Islet precursor cell (in vitro differentiated cells): ENCODE measurements at places on chromosomes 6 and 20.
A peak's percentile ranks its signal among the peaks of the same experiment; 100 is the strongest.

DNA sequence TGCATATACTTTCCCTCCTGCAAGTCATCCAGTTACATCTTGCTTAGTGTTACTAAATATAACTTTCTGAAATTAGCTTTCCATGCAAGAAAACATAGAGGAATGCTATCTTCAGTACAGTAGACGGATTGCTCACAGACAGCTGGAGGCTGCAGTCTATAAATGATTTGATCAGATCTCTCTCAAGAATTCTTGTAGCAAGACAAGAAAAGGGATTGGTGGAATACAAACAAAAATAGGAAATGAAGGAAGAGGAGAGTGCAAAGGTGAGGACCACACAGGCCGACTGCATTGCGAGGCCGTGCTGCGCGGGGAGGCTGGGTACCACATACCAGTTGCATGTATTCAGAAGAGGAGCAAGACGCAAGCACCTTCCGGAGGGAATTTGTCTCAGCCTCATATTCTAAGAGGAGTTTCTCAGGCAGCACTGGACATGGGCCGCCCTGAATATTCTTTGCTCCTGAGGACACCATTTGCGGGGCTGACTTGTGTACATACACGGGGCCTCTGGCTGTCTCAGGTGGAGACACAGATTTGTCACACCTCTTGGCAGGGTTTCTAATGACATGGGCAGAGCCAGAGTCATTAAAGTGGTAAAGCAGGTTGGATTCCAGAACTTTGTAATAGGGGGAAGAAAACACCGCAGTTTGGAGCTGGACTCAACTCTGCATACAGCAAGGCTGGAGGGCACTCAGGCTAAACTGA is 22.7 kb upstream of the KIF25 start:
- no peak for DNase-seq

DNA sequence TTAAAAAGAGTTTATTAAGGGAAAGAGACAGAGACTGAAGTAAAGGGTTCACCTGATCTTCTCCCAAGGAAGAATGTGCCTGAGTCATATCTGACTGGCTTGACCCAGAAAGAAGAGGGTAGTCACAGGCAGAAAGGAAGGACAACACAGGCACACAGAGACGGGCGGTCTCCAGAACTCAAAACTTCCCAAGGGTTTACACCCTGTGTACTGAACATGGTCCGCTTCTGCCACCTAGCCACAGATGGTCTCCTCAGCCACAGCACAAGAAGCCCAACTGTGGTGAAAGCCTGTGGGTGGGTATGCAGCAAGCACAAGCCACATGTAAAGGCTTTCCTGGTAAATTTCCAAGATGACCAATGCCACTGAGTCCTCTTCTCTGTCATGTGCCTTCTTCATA is 17.2 kb downstream of the UNC5CL start:
- no peak for DNase-seq

GRCh38 chr6:134289204-134289575 is 28.7 kb downstream of the SGK1 start:
- no peak for DNase-seq

- no peak for DNase-seq
These were observed 20.0 kb downstream of the GABRR1 start for GRCh38 chr6:89197141-89197540.

DNA sequence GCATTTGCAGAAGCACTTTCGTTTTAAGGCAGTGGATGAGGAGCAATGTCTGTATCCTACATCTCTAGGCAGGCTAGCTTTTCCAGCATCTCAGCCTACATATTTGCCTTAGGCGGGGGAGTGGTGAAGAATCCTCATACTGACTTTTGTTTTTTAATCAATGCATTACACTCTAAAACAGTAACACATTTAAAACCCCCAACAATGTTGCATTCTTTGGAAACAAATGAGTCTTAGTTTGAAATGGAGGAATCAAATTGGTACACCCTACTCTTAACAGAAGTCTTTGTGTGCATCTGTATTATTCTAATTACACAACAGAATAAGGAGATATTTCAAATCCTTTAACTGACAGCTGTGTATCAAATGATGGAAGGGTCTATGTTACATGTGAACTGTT is 9.0 kb downstream of the NKAIN2 start:
- no peak for DNase-seq

- DNase-seq: no peak
These were observed 1.6 kb downstream of the RING1 start for GRCh38 chr6:33209856-33210255.

DNA sequence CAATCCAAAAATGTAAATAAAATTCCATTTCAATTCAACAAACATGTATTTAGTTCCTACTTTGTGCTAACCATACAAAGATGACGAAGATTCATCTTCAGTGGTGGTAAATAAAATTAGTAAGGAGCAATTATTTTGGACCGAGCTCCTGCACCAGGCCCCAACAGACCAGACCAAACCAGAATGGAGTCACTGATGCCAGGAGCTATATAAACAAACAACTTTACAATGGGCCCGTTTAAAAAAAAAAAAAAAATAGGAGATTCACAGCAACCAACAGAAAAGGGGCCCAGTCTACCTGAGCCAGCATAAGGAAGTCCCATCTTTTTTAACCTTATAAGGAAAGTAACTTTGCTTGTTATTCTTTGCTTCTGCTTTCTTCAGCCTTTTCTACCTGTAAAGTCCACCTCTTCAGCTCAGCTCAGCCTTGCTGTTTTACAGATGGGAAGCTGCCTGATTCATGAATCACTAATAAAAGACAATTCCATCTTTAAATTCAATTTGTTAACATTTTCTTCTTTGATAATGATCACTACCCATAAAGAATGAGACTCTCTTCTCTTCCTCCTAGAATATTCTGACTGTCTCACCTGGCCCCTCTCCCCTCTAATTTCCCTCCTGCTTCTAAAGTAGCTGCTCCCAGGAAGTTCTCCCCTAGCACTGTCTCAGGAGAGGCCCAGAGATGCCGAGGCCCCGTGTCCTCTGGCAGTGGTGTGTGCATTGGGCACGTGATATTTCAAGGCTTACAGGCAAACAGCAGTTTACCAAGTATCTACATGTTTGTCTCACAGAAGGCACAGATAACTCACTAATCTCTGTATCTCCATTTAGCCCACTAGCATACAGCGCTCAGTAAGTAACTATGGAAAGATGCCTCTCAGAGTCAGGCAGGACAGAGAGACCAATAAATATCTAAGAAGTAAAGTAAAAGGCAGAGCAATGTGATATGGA is 8.4 kb downstream of the MBOAT1 start:
- peak; percentile 56 for DNase-seq

DNA sequence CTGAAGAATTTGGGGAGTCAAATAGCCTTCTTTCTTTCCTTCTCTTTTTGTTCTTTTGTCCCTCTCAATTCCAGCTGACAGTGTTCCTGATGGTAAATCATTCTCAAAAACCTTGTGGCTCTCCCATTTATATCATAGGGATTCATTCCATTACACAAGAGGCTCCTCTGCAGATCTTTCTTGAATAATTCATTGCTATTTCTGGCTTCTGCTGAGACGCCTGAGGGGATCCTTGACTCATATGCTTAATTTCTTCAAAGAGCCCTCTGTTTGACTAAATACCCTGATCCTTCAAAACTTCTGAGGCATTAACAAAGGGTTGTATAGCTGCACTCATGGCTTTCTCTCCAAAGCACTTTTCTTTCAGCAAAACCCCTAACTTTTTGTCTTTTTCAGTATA is 289.3 kb downstream of the FARS2 start:
- no peak for DNase-seq

GRCh38 chr6:106377061-106377540 is 16.6 kb downstream of the CRYBG1 start:
- DNase-seq: no peak

DNA sequence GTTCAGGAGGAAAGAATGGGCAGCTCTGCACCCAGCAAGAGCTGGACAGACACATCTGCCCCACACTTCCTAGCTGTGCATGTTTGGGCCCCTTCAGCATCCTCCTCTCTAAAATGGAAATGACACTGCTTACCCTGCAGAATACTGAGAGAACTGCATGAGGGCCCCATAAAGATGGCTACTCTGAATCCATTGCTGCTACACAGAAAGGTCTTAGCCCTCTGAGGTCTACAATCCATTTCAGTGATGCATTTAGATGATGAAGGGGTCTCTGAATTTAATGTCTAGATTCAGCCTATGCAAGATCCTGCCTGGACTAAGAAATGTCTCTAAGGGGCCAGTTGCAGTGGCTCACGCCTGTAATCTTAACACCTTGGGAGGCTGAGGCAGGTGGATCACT is 11.3 kb downstream of the BMP7 start:
- no peak for DNase-seq

DNA sequence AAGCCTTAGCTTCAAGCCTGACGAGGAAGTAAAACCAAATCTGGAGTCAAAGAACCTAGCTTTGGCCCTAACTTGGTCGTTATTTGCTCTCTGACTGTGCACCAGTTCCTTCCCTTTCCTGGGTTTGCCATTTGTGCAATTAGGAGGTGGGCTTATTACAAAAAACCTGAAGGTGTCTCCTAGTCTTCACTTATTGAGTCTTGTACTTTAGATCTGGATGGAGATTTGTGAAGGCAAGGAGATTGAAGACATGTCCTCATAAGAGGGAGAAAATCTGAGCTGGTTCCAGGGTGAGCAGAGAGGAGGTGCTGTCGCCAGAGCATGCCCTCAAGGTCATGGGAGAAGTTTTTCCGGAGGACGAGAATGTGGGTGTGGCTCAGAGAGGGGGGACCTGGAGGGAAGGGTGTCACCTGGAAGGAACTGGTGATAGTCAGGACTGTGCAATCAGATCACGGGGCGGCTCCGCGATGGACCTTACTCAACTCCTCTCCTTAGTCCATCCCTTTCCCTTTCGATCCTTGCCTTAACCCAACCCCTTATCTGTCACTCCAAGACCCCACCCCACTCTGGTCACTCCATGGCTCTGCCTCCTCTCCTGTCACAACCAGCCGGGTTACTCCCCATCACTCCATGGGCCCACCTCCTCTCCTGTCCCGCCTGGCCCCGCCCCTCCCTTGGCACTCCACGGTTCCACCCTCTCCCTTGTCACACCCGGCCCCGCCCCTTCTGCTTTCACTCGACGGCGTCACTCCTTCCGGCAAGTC is 588 bp upstream of the ACSS2 start:
- DNase-seq: peak; percentile 100

- peak; percentile 67 for DNase-seq
These were observed 37.6 kb upstream of the SUPT3H start for GRCh38 chr6:45415315-45415714.

DNA sequence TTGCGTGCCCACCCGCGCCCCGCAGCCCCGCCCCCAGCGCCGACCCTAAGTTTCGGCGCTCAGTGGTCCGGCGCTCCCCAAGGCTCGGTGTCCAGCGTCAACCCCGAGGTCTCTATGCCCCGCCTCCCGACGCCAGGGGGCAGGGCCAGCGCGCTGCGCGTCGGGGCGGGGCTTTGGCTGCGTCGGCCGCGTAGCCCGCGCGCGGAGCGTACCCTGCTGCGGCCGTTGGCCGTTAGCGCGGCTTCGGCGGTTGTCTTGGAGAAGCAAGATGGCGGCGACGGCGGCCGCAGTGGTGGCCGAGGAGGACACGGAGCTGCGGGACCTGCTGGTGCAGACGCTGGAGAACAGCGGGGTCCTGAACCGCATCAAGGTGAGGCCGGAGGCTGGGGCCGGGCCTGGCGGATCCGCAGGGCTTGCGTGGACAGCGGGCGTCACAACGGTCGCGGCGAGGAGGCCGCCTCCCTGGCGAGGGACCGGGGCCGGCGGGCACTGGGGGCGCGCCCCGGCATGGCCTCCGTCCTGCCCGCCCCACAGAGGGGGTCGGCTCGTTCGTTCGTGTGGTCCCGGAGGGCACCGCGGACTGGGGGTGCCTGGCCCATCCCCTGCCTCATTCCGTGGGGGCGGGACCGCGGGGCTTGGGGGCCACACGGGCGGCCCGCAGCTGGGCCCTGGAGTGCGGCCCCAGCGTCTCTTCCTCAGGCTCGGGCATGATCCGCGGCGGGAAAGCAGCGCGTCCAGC is at the start of gene CEP43:
Gene CEP43 (plus strand): TSS at position 253 of the 739 bp plus-strand sequence. CDS start 16 bp downstream, at position 269.
- DNase-seq: peak; percentile 98

GRCh38 chr6:163782436-163783003 is 368.0 kb downstream of the QKI start:
- DNase-seq: peak; percentile 61

GRCh38 chr6:70231311-70231710 is 71.6 kb downstream of the COL9A1 start:
- no peak for DNase-seq

DNA sequence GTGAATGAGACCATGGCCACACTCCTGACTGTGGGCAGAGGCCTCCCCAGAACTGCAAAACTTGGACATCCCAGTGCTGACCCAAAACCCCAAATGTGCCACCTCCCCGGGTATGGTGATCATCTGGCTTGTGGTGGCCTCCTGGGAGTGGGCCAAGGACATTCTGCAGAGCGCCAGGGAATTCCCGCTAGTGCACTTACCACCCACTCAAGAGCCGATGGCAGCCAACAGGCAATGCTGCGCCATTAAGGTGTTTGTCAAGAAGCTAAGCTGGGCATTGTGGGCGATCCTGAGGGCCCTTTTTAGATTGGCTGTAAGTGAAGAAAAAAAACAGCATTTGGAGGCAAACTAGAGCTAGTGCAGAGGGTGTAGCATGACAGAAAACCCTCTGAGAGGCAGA is 9.4 kb downstream of the MMP24 start:
- DNase-seq: no peak

- peak; percentile 30 for DNase-seq
These were observed 62.8 kb downstream of the PHACTR3 start for GRCh38 chr20:59667131-59667530.

DNA sequence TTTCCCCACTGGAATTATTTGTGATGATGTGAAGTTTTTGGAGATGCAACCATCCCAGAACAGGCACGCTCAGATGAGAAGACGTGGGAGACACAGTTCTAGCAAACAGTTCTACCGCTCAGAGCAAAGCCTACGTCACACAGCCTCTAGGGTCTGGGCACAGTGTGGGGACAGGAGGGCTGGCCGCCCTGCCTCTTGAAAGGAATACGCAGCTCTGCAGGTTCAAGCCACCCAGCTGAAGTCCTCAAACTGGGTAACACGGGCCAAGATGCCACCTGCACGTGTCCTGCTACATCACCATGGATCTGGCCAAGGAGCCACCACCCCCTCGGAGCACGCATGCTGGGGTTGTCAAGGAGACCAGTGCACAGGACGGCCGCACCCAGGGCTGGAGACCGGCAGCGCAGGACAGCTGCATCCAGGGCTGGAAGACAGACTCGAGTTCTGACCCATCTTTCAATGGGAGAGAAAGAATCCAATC is 75.0 kb downstream of the NOL4L start:
- DNase-seq: no peak

- DNase-seq: no peak
These were observed 559.4 kb downstream of the COL12A1 start for GRCh38 chr6:74646461-74646860.

- DNase-seq: peak; percentile 57
These were observed 93.1 kb downstream of the CHD6 start for GRCh38 chr20:41524980-41525613.

DNA sequence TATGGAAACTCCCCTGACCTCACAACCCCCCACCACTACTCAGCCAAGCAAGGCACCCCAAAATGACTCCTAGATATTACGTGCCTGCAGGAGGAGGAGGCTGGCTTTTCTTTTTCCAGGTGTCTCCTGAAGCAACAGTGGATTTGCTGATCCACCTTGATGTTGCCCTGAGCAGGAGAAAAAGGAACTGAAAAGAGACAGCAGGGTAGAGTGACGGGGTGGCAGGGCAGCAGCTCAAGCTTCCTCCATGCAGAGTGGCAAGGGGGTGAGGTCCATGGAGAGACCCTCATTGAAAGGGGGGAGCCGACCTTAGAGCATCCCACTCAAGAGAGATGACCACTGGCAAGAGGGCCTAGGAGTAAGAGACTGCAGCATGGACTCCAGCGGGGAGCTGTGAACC is 112.0 kb upstream of the SIRPA start:
- DNase-seq: no peak

- DNase-seq: no peak
These were observed 22.7 kb upstream of the ZDHHC14 start for GRCh38 chr6:157358287-157358686.

- no peak for DNase-seq
These were observed 215.9 kb downstream of the BTBD3 start for GRCh38 chr20:12133553-12133952.
